ENCODE measurements at places on chromosomes 2 and 18.

DNA sequence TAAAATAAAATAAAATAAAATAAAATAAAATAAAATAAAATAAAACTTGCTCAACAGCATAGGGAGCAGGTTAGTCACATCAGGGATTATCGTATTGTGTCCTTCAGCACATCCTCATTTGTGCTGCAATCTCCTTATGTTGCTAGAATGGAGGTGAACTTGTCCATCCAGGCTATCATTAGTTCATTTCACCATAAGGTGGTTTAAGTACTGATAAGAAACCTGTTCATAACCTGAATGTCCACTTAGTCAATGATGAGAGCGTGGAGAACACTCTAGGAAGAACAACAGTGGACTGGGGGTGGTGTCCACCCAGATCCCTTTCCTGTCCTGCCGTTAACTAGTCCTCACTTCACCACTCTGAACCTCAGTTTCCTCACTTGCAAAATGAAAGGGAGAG lies 21.9 kb downstream of the DHRS9 start:
- DNase-seq: no peak

- DNase-seq: no peak
These were observed 52.0 kb downstream of the CDC42EP3 start for GRCh38 chr2:37619230-37619958.

- DNase-seq: no peak
These were observed 59.9 kb upstream of the TMEM87B start for GRCh38 chr2:111995148-111995547.

GRCh38 chr2:23293731-23294130 lies 91.2 kb upstream of the KLHL29 start:
- DNase-seq: no peak

GRCh38 chr2:171347591-171348032 lies 86.2 kb downstream of the METTL8 start:
- DNase-seq: no peak

DNA sequence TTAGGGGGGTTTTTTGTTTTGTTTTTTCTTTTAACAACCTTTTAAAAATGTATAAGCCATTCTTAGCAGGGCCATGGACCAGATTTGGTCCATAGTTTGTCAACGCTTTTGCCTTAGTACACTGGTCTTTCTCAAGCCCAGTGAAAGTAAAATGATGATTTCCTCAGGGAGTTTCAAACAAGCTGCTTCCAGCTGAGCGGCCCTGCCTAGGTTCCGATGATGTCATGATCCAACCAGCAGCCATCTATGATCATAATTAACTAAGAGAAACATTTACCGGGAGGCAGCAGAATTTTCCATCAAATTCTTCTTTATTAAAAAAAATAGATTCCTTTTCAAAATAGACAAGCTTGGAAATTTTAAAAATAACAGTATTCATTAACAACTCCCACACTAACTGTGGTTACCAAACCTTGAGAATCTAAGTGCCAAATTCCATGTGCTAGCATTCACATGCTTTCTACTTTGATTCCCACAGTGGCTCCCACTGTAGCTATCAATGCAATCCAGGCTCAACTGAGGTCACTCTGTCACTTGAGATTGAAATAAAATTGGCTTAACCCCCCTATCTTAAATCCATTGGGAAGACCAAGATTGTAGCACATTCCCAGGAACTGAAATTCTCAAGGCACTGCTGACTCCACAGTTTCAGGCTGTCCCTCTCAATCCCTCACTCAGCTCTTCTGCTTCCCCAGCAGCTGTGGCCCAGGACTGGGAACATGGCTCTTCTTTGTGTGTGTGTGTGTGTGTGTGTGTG lies 148.9 kb downstream of the RNF152 start:
- no peak for DNase-seq

DNA sequence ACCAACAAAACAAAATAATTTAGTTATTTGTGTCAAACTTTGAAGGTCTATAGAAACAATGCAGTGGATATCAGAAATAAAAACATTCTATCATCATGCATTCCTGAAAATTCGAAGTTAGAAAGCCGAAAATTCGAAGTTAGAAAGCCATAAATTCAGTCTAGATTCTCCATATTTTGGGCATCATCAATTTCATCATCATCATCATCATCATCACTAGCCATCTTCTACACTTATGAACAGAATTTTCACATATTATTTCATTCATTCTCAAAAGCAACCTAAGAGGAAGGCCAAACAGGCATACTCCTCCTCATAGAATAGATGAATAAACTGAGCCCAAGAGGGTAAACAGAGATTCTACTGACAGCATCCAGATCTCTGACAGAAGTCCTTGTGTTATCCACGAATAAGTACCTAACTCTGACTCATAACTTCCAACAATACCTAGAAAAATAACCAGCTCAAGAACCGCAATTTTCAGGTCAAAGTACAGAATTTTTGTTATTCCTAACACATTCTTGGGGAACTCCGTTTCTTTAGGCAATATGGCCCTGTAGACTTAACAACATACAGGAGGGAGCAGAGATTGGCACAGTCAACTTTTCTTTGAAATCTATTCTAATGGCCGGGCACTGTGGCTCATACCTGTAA lies 84.7 kb downstream of the TCF4 start:
- no peak for DNase-seq

- DNase-seq: no peak
These were observed 18.0 kb downstream of the TWIST2 start for GRCh38 chr2:238865744-238866355.

DNA sequence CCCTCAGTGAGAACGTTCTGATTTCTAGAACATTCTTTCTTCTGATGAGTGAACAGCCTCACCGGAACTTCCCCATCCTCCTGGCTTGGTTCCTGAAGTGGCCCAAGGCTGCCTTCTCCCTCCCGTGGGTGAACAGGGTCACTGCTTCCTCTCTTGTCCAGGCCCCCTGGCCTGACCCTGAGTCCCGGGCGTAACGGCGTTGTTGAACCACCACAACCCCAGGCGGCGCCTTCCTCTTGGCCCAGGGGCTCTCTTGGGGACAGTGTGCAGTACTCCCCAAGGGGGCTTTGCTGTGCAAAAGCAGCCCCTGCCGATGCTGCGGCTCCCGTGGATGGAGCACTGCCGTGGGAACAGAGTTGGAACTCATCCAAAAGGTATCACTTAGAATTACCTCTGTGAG lies 147.2 kb downstream of the TSN start:
- DNase-seq: no peak

DNA sequence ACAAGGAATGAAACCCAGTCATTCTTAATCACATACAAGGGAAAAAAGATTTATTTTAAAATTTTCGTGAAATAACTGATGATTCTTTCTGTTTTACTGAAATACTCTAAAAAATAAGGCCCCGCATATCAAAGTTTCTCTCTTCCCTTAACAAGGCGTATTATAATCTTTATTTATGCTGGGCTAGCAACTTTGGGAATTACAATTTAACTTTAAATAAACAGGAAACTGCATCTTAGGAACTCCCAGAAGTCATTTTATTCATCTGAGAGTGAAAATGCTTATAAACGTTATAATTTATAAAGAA lies 166.7 kb downstream of the TCF4 start:
- DNase-seq: no peak

DNA sequence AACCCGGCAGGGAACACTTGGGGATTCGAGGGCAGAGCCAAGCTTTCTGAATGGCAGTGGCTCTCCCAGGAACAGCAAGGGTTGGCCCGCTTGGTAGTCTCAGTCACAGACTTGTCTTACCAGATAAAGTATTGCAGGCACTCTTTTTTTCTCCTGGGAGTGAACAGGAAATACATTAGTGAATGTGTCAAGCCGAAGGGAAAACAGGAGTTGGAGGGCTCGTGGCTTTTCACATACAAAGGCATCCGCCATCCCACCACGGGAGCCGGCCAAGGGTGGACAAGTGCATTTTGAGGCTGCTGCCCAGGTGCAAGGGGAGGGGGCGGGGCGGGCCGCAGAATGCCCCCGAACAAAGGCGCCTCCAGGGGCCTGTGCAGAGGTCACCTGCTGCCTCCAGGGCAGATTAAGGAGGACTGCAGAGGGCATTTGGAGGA lies 163.3 kb upstream of the SIX3 start:
- no peak for DNase-seq

DNA sequence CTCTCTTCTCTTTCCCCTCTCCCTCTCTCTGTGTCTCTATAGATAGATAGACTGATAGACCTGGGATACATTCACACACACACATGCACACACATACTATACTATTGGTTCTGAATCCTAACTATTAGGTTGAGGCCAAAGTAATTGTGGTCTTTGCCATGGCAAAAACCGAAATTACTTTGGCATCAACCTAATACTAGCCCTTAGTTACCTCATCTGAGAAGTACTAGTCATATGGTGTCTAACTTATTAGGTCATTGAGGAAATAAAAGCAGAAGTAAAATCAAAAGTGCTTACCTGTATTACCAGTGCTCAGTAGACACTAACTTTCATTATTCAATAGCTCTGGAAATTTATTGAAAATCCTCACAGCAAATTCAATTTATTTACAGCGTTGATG lies 451.5 kb downstream of the EPHA4 start:
- no peak for DNase-seq

GRCh38 chr2:168378960-168379669 lies 77.0 kb upstream of the CERS6 start:
- DNase-seq: no peak

- DNase-seq: no peak
These were observed 360.0 kb downstream of the RND3 start for GRCh38 chr2:150127346-150127990.

GRCh38 chr18:9323750-9324445 lies 10.7 kb upstream of the TWSG1 start:
- DNase-seq: no peak

DNA sequence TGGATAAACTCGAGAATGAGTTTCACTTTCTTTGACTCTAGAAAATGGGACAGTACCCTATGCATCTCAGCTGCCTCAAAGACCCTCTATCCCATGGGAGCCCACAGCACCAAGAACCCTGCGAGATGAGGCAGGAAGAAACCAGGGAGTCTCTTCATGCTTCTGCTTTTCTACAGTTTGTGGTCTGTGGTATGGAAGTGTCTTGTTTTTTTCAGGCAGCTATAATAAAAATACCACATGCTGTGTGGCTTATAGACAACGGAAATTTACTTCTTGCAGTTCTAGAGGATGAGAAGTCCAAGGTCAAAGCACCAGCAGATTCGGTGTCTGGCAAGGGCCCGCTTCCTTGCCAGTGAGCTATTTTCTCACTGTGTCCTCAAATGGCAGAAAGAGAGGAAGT lies 257.9 kb downstream of the SUCLG1 start:
- DNase-seq: no peak

DNA sequence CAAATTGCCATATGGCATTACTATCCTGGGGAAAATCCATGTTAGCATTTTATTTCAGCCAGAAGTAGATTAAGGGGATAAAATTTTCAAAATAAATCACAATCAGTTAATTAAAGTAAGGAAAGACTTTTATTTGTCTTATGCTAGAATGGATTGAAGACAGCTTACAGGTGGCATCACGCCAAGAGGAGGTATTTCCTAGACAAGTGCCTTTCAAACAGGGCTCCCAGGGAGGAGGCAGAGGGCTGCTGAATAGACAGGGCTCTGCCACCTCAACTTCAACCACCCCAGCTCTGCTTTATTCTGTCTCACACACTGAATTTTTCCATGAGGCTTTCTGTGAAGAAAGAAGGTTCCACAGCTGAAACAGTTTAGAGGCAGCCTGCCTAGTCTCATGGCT lies 12.2 kb downstream of the CCDC68 start:
- no peak for DNase-seq

- DNase-seq: no peak
These were observed 32.0 kb downstream of the CTAGE1 start for GRCh38 chr18:22385718-22386117.

DNA sequence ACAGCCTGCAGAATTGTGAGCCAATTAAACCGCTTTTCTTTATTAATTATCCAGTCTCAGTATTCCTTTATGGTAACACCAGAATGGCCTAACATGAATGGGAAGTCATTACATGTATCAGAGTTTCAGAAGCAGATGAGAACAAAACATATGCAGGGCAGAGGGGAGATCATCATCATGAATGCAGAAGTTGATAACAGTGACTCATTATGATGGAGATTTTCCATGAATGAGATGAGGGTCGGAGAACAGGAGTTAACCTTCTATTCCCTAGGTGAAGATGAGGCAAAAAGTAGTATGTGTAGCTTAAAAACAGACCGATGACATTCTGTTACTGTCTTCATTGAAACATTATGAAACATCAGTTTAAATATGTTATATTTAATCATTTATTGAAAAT lies 59.5 kb upstream of the PPM1B start:
- no peak for DNase-seq

- DNase-seq: no peak
These were observed 433.7 kb upstream of the TNP1 start for GRCh38 chr2:217293607-217294006.

DNA sequence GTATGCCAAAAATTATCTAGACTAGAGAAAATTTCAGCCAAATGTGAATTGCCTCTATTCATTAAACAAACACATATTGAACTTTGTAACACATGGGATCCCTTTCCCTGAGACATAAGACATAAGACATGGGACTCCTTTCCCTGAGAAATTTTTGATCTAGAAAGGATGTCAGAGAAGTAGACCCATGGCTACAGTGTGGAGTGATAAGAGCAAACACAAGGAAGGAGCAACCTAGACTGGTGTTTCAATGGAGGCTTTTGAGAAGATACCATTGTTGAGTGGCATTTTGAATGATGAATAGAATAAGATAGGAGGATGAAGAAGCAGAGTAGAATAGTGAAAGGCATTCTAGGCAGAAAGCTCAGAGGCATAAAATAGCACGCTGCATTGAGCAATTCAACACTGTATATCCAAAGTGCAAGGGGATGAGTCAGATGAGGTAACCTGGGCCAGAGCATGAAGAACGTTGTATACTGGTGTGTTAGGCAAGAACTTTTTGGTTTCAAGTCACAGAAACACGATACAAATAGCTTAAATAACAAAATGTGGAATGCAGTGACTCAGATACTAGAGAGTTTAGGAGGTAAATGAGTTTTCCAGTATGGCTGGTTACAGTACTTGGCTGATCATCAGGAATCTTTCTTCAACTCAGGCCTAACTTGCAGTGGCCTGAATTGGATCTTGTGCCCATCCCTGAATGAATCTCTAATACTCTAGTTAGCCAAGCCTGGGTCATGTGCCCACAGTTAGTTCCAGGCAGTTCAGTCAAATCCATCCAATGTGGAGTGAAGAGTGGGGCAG lies 129.8 kb upstream of the TANK start:
- no peak for DNase-seq

Measured in cortex of kidney (tissue), 1 donor.